ENCODE measurements at places on chromosomes 11 and 22. TPM values are rescaled to one million over a fixed set of nuclear protein-coding genes. Genes with fewer than 3 reads are reported as not detected.

GRCh38 chr11:78906566-78906965 is 331.9 kb upstream of the NARS2 start:
- no peak for DNase-seq

DNA sequence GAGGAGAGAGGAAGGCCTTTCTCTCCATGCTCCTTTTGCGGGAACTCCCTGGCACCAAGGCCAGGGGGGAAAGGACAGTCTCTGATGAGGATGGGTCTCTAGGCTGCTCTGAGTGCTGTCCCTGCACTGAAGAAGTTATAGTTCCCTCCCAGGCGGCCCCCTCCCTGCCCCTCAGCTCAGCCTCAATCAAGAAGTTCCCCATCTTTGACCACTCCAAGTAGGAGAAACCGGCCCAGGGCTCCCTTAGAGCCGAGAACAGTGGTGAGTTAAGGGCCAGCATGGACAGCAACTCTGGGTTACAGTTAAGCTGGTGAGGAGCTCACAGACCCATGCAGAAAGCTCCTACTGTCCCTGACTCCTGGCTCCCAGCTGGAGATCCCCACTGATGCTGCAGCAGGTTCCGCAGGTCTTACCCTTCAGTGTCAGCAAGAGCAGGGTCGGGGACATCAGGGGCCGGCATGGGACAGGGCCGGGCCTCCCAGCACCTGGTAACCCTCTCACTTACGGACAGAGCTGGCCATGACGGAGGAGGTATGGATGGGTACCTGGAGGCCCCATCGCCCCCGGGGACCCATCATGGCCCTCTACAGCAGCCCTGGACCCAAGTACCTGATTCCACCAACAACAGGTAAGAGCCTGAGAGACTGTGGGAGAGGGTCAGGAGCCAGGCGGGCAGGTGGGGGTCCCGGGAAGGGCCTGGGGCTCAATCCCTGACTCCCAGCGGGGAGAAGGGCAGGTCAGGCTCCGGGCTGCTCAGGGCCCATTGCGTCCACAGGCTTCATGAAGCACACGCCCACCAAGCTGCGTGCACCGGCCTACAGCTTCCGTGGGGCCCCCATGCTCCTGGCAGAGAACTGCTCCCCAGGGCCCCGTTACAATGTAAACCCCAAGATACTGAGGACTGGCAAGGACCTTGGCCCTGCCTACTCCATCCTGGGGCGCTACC is 4.2 kb downstream of the SCGB1C1 start:
- no peak for DNase-seq

GRCh38 chr11:81915045-81915444 is 818.6 kb downstream of the FAM181B start:
- DNase-seq = no peak

DNA sequence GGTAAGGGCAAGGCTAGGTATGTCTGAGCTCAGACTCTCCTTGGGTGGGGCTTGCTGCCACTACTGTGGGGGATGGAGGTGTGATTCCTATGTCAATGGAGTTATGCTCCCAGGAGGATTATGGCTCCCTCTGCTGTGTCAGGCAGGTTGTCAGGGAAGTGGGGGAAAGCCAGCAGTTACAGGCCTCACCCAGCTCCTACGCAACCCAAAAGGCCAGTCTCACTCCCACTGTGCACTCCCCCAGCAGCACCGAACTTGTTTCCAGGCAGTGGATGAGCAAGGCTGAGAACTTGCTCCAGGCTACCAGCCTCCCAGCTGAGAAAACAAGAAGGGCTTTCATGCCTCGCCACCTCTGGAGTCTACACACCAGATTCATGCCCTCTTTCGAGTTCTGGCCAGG is 18.2 kb downstream of the C11orf91 start:
- DNase-seq = no peak

- DNase-seq = no peak
Measured at GRCh38 chr11:116169776-116170175, 603.0 kb downstream of the BUD13 start.

DNA sequence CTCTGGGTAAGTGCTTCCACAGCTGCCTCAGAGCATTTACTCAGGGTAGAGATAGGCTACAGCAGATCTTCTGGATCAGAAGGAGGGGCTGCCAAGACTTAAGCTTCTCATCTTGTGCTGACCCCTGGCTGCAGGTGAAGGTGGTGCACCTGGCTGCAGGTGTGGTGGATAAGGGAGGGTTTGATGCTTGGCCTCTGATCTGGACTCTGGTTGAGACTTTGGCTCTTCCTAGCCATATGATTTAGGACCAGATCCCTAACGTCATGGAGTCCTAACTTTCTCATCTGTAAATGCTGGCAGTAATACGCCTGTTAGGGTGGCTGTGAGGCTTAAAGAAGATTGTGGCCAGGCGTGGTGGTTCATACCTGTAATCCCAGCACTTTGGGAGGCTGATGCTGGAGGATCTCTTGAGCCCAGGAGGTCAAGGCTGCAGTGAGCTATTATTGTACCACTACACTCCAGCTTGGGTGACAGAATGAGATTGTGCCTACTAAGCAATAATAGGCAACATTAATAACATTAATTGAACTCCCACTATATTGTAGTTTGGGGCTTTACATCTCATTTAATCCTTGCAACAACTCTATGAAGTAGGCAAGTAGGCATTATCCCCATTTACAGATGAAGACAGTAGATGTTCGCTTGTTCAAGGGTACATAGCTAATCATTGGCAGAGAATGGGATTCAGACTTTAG is 10.7 kb downstream of the DTX4 start:
- DNase-seq = no peak

DNA sequence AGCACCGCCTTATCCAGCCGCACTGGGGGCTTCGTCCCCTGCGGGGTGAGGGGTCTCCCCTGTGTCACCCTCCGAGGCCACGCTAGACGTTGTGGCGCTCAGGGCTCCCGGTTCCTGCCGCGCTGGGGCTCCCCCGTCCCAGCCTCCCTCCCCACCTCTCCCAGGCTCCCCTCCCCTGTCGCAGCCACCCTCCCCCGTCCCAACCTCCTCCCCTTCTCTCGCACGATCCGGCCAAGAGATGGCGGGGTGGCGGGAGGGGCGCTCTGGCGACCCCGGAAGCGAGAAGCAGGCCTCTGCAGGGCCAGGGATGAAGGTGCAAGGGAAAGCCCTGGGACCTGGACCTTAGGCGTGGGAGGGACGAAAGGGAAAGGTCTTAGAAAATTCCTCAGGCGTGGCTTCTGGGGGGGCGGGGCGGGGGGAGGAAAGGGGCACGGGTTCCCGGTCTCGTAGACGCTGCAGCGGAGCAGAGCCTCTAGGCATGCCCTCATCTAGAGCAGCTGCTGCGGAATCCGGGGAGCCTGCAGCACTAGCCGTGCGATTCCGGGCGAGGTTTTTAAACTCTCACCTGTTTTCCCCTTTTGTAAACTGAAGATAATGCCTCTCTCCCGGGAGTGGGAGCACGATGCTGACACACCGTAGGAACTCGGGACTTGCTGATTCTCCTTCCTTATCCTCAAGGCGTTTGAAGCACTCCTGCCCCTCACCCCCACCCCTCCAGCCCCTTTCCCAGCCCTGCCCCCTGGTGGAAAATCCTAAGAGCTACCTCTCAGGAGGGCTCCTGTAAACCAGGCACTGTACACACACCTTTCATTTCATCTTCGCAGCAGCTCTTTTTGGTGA is 14.4 kb downstream of the KCNJ5 start:
- DNase-seq = no peak

DNA sequence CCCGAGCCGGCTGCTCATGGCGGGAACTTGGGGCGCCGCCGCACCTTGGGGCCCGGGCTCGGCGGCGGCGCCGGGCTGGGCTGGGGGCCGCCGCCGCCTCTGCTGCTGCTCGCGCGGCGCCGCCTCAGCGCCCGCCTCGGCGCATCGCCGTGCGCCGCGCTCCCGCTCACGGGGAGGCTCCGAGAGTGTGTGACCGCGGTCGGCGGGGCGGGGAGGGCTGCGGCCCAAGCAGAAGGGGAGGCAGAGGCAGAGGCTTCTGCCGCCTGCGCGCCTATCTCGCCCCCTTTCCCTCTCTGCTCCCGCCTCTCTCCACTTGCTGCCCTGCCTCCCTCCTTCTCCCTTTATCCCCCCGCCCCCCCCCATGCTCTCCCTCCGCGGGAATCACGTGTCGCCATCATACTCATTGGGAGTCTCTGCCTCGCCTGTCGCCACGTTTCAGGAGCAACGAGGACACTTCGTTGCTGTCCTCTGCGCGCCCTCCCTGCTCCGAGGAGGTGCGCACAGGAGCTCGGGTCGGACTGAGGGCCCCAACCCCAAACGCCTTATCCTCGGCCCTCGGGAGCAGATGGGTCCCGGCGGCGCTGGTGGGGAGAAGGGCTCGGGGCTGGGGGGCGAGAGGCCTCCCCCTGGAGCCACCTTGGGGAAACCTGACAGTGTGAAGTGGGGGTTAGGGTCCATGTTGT is at the start of gene GUCY1A2:
TSS of gene GUCY1A2 (minus strand) at position 258 of the 683 bp plus-strand sequence. CDS start 421 bp downstream, outside the sequence.
- no peak for DNase-seq

DNA sequence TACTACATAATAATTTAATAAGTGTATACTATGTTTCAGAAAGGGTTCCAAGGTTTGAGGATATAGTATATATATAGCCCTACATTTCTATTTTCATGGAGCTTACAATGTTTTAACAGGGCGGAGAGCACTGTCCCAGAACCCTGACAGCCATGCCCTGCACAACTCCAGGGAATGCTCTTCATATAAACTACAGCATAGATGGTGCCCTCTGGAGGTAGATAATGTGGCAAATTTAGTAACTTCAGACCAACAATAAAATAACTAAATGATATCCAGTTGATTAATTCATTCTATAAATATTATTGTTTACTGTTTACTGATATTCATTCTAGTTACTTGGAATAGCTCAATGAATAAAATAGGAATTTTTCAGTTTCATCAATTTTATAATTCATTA is 693.7 kb upstream of the CCDC179 start:
- DNase-seq = no peak

- no peak for DNase-seq
Measured at GRCh38 chr22:22720201-22720723, 75.8 kb downstream of the GGTLC2 start.

GRCh38 chr11:61384271-61385242 is 7.8 kb upstream of the TMEM216 start:
- DNase-seq = no peak

DNA sequence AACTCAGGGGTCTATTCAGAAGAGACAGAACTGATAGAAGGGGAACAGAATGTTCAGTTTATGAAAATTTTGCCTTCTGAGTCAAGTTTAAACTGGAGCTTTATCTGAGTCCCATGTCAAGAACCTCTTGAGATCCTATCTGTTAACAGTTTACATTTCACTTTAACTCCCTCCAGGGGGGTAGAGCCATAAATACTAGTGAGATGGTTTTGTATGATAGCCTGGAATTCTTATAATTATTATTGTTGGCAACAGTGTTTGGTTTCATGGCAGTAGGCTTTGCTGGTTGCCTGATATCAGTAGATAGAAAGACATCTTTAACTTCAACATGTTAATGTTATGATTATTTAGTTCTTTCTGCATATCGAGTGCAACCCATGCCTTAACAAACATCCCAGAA is 498.5 kb downstream of the INSC start:
- DNase-seq = no peak

GRCh38 chr11:1192741-1193325 is 30.0 kb upstream of the MUC5B start:
- DNase-seq = no peak

DNA sequence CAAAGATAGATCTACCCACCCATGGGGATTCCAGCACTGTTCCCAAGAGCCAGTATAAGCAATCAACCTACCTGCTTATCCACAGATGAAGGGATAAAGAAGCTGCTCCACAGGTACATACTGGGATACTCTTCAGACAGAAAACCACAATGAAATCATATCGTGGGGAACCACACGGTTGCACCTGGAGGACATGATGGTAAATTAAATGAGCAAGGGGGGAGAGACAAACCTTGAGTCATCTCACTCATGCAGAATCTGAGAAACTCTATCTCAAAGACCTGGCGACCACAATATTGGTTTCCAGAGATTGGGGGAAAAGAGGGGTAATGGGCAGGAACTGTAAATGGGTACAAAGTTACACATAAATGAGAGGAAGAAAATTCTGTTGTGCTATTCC is 14.5 kb downstream of the RGL4 start:
- no peak for DNase-seq

The SLC17A6 gene
- polyA plus RNA-seq = not detected

The MMP8 gene
- 0.37 TPM for polyA plus RNA-seq

The TSPO gene
- 211 TPM for polyA plus RNA-seq

The EWSR1 gene
- 143 TPM for polyA plus RNA-seq

The KRTAP5-9 gene
- polyA plus RNA-seq = 0.54 TPM

The UPK3A gene
- polyA plus RNA-seq = 15.4 TPM

The NAALADL1 gene
- 38.1 TPM for polyA plus RNA-seq

The MUC2 gene
- 0.01 TPM for polyA plus RNA-seq

The IL18 gene
- 8.3 TPM for polyA plus RNA-seq

The IRAG1 gene
- polyA plus RNA-seq = 75.9 TPM

The BTBD18 gene
- not detected for polyA plus RNA-seq

The NCF4 gene
- 11.9 TPM for polyA plus RNA-seq

The TMA7B gene
- polyA plus RNA-seq = not detected

The AGBL2 gene
- 1.6 TPM for polyA plus RNA-seq

All from urinary bladder (tissue), 4 donors.